ENCODE measurements at places on chromosomes 7 and 10.

- DNase-seq, result no peak
Measured at GRCh38 chr7:77980087-77980713, 181.6 kb downstream of the PHTF2 start.

DNA sequence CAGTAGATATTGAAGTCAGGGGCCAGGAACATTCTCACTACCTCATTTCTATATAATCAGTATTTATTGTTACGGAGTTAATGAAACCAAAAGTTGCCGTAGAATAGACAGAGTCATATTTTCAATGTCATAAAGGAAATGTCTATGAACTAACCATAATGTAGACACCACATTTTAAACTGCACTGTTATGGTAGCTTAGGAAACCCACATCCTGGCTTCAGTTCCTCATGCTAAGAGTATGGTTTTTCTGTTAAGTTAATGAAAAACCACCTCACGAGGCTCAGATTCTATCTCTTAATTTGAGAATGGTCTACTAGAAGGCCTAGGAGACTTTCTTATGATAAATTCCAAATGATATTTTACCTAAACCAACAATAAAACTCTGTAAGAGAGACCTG, 166.5 kb downstream of the TMEM26 start:
- DNase-seq, result no peak

GRCh38 chr10:17181751-17182150, 19.7 kb downstream of the TRDMT1 start:
- DNase-seq, result no peak

GRCh38 chr10:69974551-69975155, 78.0 kb upstream of the MACROH2A2 start:
- no peak for DNase-seq

- no peak for DNase-seq
Measured at GRCh38 chr10:1544929-1545328, 192.4 kb downstream of the ADARB2 start.

DNA sequence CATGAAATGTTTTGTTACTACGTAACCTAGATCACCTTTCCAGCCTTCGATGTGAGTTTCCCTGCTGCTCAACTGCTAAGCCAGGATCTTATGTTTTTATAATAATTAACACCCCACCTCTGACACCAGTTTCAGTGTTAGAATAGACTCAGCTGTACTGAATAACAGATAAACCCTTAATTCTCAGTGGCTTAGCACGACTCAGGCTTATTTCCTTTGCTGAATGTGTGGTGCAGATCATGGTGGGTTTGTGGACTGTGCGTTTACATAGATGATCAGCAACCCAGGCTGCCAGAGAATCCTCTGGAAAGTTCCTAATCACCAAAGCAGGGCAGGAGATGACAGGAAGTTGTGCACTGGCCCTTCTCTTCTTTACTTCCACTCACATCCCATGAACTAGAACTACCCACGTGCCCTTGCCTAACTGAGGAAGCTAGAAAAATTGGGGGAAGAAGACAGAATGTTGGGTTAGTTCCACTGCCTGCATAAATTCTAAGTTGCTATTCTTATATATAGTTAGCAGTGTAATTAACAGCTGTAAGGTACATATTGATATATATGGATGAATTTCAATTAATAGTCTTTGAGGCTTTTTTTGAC, 111.8 kb downstream of the MAPK8 start:
- DNase-seq, result no peak

GRCh38 chr10:7258948-7259523, 151.8 kb downstream of the SFMBT2 start:
- DNase-seq, result peak; percentile 41

DNA sequence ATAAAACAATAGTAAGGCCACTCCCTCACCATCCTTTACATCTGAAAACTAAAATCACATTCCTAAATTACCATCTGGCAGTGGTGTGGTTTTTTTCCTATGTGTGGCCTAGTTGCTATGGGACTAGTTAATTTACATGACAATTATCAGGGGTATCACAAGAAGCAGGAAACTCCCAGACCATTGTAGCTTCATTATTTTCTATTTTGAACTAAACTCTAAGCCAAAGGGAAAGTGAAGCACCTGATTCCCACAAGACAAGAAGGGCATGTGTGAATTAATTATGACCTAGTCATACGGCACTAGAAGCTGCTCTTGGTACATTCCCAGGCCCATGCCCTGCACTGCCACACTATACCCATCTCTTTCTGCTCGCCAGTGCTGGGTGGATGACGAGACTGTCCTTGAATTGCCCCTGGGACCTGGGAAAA, 103.4 kb downstream of the ATXN7L1 start:
- DNase-seq, result no peak

- DNase-seq, result no peak
Measured at GRCh38 chr10:44989597-44990301, 11.0 kb upstream of the ZNF22 start.

DNA sequence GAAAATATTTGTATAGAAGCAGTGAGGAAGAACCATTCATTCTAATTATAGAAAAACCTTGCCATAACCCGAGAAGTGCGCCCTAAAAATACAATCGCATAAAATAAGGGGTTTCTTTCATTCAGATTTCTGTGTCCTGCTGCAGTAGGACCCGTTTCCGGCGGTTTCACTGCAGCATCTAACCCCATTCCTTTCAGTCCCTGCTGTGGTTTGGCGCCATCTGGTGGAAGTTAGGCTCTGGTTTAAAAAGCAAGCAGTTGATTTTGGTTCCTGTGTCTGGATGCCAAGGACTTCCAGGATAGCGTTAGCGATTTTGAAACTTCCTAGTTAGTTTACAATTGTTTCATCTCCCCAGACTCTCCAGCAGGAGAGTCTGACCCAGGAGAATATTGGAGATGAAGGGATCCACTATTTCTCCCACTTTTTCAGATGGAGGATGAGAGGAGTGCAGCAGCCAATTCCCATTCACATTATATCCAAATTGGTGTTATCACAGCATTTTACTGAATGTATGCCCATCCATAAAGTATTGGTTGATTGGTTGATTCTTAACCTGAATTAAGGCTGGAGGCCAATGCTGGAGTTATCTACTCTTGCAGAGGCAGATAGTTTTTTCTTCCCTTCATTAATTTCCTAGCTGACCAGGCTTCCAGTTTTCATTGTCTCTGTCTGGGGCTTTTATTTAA, 128.8 kb upstream of the CACNA2D1 start:
- peak; percentile 45 for DNase-seq

- DNase-seq, result no peak
Measured at GRCh38 chr7:2248984-2249694, 7.1 kb downstream of the NUDT1 start.

DNA sequence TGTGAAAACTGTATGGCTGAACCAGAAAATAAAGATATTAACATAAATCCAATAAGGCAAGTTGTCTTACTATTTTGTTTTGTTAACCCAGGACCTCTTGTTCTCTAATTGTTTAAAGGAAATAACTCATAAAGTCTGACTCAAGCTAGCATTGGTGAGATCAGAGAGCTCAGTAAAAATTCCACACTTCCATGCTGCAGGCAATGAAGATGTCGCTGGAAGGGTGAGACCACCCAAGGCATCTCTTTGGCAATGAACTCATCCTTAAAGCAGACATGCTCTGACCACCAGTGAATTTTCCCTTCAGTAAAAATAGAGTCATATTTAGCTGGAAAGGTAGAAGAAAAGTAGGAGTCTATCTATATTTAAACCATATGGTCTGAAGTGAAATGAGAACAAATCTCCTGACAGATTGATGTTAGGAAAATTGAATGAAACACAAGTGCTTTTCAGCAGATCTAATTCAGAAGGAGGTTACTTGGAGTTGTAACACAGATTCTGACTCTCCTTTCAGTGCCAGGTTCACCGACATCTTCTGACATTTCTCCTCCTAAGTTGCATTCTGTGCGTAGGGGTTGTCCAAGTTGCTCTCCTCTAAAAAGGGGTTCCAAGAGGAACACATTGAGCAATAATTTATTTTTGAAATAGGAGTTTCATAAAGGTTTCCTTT, 32.8 kb upstream of the VIPR2 start:
- no peak for DNase-seq

DNA sequence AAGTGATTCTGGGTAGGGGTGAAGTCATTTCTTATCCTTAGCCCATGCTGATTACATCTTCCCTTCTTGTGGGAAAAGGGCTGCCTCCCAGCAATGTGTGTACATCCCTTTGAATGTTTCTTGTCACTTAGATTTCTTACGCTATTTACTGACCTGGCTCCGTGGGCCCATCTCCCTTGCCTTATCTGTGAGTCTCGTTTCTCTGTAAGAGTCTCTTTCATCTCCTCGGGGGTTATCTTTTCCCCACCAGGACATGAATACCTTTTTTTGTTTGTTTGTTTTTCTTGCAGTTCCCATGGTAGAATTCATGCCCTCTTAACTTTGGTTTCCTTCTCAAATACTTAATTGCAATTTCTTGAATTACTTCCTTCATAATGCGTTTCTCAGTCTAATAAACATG, 107.7 kb downstream of the BAMBI start:
- no peak for DNase-seq

- no peak for DNase-seq
Measured at GRCh38 chr10:128097783-128098182, 28.4 kb downstream of the MKI67 start.

DNA sequence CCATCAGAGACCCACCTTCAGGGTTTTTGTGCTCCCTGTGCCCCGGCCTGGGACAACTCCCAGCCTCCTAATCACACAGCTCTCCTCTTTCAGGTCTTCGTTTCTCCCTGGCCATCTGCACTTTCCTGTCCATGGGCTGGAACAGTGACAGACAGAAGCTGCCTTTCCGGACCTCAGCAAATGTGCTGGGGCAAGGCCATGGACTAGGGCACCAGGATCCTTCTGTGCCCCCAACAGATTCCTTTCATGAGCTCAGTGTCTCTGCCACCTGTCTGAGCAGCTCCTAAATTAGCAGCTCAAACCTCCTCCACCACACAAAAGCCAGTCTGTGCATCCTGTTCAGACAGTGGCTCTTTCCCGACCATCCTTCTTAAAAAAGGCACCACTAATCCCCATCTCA, 41.9 kb upstream of the FRMD4A start:
- no peak for DNase-seq

GRCh38 chr7:100093498-100093897, 4.7 kb downstream of the COPS6 start:
- DNase-seq, result no peak

- no peak for DNase-seq
Measured at GRCh38 chr7:99004781-99005500, 126.6 kb downstream of the TRRAP start.

DNA sequence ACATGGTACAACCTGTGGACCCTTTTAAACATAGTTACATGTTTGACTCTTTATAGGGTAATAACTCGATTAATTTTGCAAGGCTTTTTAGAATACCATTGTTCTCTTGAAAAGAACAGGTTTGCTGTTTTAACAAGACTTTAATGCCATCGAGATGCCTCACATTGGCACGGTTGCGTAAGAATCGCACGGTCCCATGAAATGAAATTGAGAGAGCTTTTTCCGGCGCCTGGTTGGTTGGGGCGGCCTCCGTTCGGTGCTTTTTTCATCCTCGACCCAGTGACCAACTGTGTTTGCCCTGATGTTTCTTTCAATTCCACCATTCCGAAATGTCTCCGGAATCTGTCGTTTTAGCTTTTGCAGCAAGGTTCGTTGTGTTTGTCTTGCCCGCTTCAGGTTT, 142.4 kb downstream of the CUX1 start:
- DNase-seq, result no peak

GRCh38 chr7:157429680-157430224, 92.9 kb downstream of the DNAJB6 start:
- no peak for DNase-seq

DNA sequence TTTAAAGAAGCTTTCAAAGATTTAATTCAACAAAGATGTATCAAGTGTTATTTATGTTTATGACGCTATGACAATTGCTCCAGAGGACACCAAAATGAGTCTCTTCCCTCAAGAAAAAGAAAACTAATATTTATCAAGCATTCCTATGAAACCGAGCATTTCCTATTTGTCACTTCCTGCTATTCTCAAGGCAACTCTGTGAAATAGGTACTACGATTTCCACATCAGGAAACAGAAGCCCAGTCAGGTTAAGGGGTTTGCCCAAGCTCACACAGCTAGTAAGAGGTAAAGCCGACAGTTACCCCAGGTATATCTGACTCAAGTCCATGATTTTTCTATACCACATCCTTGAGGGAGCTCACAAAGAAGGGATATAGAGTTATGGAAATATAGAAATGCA, 85.9 kb downstream of the TRIL start:
- no peak for DNase-seq

GRCh38 chr7:42511027-42511426, 274.0 kb upstream of the GLI3 start:
- DNase-seq, result no peak
